ENCODE measurements at places on chromosomes 16 and 17. TPM values are rescaled to one million over a fixed set of nuclear protein-coding genes. Genes with fewer than 3 reads are reported as not detected.

The CDYL2 gene
- total RNA-seq = 49.9 TPM

The SYCE1L gene
- 1.1 TPM for total RNA-seq

The CDH1 gene
- total RNA-seq = not detected

The ZNF286A gene
- 51.2 TPM for total RNA-seq

The TBC1D3B gene
- 0.86 TPM for total RNA-seq

The C1QTNF1 gene
- total RNA-seq = 2.9 TPM

The OR2C1 gene
- not detected for total RNA-seq

The PLA2G10 gene
- total RNA-seq = not detected

The OR3A2 gene
- total RNA-seq = not detected

The HS3ST3B1 gene
- total RNA-seq = under 0.01 TPM

The ZSCAN10 gene
- total RNA-seq = not detected

The RBFOX1 gene
- not detected for total RNA-seq

The TNFSF13 gene
- 1.3 TPM for total RNA-seq

The CCDC43 gene
- total RNA-seq = 31.0 TPM

The ETV4 gene
- 20.3 TPM for total RNA-seq

The MEIOB gene
- not detected for total RNA-seq

The VAT1L gene
- total RNA-seq = 1.7 TPM

The IRX3 gene
- total RNA-seq = 0.65 TPM

The RMI2 gene
- total RNA-seq = 3.0 TPM

The MAF gene
- total RNA-seq = 0.57 TPM

The DOC2B gene
- total RNA-seq = 1.6 TPM

The DBNDD1 gene
- 13.6 TPM for total RNA-seq

The WFDC1 gene
- total RNA-seq = not detected

The GNG13 gene
- not detected for total RNA-seq

The TSPOAP1 gene
- total RNA-seq = not detected

The RNF222 gene
- total RNA-seq = not detected

The CPSF4L gene
- total RNA-seq = not detected

The TMEM100 gene
- total RNA-seq = not detected

The SEPTIN1 gene
- not detected for total RNA-seq

The DNAH3 gene
- not detected for total RNA-seq

The CASKIN1 gene
- total RNA-seq = under 0.01 TPM

The CRYM gene
- not detected for total RNA-seq

The FBXW10B gene
- 0.98 TPM for total RNA-seq

The FBXO31 gene
- 31.4 TPM for total RNA-seq

The TANGO6 gene
- 16.7 TPM for total RNA-seq

The TP53TG3D gene
- total RNA-seq = not detected

The PERCC1 gene
- 0.19 TPM for total RNA-seq

The EPOP gene
- total RNA-seq = 2.4 TPM

The ZNF652 gene
- 22.6 TPM for total RNA-seq

The TP53TG3F gene
- not detected for total RNA-seq

The MYH2 gene
- total RNA-seq = not detected
